ENCODE measurements at places on chromosomes 3 and 15.

GRCh38 chr3:12840591-12841148, 695 bp downstream of the RPL32 start:
- peak; percentile 36 for DNase-seq

GRCh38 chr3:73538486-73538885, 86.3 kb downstream of the PDZRN3 start:
- DNase-seq = no peak

DNA sequence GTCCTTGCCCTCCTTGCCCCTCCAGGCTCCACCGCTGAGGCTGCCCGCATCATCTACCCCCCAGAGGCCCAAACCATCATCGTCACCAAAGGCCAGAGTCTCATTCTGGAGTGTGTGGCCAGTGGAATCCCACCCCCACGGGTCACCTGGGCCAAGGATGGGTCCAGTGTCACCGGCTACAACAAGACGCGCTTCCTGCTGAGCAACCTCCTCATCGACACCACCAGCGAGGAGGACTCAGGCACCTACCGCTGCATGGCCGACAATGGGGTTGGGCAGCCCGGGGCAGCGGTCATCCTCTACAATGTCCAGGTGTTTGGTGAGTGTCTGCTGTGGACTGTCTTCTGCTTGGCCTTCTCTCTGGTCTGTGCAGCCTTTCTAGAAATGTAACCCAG, 61.0 kb downstream of the BOC start:
- no peak for DNase-seq

- DNase-seq = no peak
Observed at GRCh38 chr15:67544475-67544874, 2.0 kb downstream of the MAP2K5 start.

DNA sequence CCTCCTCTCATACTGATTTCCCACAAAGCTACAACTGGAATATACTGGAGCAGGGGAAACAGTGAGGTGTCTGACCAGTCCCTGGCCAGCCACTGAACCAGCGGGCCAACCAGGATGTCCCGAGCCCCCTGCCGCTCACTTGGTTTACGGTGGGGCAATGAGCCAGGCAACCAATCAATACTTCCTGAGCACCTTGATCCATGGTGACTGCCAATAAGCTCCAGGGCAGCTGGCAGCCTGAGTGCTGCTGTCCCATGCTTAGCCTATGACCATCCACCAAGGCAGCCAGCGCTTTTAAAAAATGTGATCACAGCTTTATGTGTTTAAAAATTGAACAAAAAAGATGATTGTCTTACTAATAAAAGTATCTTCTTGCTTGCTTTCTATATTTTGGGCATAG, 4.2 kb downstream of the SCN10A start:
- DNase-seq = no peak

DNA sequence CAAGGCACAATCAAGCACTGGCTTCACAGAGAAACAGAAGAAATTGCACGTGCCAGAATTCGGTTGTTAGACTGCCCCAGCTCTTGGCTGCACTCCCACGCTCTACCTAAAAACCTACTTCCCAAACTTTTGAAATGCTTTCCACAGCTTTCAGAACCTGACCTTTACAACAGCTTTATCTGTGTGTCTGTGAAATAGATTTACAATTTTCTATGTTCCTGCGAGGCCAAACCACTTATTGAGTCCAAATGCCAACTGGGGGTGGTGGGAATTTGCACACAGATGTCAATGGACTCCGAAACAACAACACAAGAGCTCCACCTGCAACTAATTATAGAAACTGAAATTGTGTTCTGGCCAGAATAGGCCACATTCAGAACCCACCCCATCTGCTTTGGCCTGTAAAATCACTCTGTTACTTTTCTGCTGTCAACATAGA, 44.6 kb downstream of the ERC2 start:
- no peak for DNase-seq

- no peak for DNase-seq
Observed at GRCh38 chr15:74327756-74328155, 39.7 kb downstream of the CYP11A1 start.

DNA sequence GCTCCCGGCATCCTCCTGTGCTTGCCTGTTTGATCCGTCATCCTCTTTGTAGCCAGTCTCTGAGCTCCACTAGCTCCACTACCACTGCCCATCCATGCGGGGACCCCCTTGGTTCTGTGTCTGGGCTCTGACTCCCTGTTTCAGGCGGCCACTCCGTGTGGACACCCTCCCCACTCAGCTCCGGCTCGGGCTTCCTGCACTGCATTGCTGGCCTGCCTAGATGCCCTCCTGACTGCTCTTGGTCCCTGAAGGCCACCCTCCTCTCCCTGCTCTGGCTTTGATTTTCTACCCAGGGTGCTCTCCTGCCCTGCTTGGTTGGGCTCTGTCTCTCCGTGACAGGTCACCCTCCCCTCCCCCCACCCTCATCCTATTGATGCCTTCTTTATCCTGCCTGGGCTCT, 4.0 kb upstream of the ADGRG7 start:
- DNase-seq = no peak

- DNase-seq = no peak
Observed at GRCh38 chr3:25817638-25818037, 27.7 kb downstream of the OXSM start.

DNA sequence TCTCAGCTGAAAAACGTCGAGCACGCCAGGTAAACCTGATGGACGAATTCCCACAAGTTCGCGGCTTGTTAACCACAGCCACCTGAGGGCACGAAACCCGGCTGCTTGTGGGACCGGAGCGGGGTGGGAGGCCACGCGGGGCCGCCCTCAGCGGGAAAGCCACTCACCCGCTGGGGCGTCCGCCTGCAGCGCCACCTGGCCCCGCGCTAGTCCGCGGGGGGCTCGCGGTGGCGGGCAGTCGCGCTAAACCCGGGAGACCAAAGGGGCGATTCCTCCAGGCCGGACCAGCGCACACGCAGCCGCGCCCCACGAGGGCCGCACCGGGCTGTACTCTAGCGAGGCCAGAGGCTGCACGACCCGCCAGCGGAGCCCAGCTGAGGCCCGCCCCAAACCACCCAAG, 15.7 kb upstream of the CFAP161 start:
- no peak for DNase-seq

DNA sequence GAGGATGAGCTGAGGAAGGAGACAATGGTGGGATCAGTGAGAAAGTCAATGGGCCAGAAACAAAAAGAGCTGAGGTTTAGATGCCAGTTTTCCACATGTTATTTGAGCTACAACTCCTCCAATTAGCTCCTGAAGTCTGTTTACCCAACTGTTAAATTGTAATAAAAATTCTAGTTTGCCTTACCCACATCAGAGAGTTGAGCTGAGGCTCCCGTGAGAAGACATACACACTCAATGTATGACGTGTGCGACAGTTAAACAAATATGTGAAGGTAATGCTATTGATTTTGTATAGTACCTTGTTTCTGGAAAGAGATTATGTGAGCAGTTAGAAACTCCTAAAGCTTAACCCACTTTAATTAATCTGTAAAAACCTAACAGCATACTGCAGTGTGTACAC, 318.1 kb upstream of the GRM7 start:
- DNase-seq = no peak

DNA sequence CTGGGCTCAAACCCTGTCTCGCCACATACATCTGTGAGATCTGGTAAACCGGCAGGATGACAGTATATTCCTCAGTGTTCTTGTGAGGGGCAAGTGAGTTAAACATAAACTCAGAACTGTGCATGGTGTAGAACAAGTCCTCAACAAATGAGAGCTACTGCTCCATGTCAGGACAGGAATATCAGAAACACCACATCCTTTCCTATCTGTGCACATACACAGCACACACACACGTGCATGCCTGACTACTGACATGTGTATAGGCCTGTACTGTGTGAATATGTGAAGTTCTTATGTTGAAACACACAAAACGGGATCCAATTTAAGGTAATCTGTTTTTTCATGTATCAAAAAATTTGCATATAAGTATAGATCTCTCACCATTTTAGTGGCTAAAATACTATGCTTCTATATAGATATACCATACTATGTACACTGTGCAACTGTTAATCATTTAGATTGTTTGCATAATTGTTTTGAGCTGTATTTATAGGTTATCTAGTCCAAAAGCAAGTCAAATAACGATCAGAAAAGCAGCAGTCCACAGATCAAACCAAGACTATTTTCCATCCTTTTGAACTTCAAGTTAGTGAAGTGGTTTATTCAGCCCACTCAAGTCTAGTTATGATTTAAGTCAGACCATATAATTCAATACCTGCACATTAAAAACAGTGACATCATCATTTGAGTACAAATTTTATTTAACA, 44.8 kb downstream of the CCR4 start:
- DNase-seq = no peak

- DNase-seq = no peak
Observed at GRCh38 chr3:25904206-25904605, 114.3 kb downstream of the OXSM start.

DNA sequence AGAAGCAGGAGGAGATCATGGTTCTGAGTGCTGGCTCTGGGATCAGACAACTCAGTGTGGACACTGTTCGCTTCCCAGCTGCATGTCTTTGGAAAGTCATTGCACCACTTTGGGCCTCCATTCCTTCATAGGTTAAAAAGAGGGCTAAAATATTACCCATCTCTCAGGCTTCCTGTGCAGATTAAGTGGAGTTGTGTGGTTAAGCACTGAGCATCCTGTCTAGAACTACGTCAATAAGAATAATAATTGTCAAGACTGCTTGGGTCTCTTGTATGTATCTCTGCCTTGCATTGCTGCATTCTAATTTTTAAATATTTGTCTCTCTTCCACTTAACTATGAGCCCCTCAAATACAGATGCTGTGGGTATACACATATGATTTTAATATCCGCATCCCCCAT, 22.3 kb downstream of the CFAP161 start:
- no peak for DNase-seq

DNA sequence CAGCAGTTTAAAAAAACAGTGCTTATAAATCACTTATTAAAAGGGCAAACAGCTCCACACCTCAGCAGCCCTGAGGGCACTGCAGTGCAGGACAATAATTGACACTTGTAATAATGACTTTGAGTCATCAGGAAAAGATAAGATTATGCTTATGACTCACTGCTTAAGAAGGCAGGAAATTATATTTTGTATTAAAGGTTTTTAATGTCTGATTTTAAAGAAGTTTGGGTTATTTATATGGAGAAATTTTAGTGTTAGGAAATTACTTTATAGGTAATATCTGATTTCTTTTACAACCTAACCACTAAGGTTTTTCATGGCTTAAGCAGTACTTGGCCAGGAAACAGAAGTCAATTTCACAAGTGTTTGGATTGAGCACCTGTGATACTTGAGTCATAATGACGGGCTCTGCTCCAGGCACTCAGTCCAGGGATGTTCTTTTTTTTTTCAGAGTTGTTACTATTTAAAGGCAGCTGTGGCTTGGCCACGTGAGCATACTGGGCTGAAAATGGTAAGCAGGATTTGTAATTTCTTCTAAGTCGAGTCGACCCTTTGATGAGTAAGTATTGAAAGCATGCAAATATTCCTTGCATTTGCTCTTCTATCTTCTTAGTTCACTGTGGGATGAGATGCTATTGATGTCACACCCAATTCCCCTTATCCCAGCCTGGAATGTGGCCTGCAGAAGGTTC, 21.6 kb upstream of the SLC6A20 start:
- DNase-seq = no peak

- DNase-seq = no peak
Observed at GRCh38 chr3:182385356-182385755, 407.9 kb upstream of the ATP11B start.

- DNase-seq = no peak
Observed at GRCh38 chr3:150527464-150528255, 18.6 kb downstream of the SERP1 start.

- DNase-seq = peak; percentile 60
Observed at GRCh38 chr3:129016356-129016719, 15.2 kb downstream of the EFCC1 start.

- DNase-seq = no peak
Observed at GRCh38 chr3:29823233-29823632, 542.4 kb downstream of the RBMS3 start.

GRCh38 chr3:43063114-43063513, 42.8 kb downstream of the POMGNT2 start:
- DNase-seq = no peak

GRCh38 chr3:115709931-115710330, 86.6 kb downstream of the GAP43 start:
- no peak for DNase-seq

- no peak for DNase-seq
Observed at GRCh38 chr3:36543276-36543997, 163.1 kb downstream of the STAC start.

DNA sequence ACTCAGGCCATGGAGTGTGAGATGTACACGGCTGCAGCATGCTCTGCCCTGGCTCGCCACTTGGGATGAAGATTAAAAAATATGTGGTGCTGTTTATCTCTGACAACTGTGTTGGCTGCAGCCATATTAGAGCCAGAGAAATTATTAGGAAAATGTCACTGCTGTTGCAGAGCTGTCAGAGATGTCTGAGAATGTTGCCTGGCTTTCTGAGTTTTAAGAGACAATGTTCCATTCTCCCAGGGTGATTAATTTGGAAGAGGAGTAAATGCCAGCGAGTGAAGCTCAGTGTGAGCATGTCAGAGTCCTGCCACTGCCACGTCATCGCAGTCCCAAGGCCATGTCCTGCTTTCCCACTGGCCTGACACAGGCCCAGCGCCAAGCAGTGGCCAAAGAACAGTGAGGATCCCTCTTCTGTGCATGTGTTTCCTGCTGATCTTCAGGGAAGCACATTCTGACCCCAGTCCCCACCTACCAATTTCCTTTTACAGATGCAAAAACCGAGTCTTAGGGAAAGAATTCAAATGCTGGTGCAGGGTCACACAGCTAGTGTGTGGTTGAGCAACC, 370.9 kb downstream of the GABRG3 start:
- DNase-seq = no peak

- DNase-seq = no peak
Observed at GRCh38 chr15:47917881-47918280, 200.6 kb downstream of the SEMA6D start.

DNA sequence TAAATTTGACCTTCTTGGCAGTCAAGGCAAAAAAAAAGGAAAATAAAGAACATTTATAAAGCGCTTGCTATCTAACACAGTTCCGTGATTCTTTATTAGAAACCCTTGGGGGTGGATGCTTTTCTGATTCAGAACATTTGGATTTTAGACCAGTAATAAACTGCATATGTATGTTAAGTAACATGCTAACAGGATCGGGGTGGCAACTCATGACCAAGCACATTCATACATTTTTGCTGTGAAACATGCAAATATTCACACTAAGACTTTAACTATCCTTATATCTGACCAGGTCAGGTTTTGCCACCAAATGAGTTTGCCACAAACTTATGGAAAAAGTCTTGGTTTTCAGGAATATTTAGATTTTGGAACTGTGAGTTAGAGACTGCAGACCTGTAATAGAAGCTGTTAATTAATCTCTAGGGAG, 30.4 kb upstream of the KLF13 start:
- DNase-seq = no peak

- DNase-seq = no peak
Observed at GRCh38 chr3:184228376-184229137, 828 bp upstream of the VWA5B2 start.

DNA sequence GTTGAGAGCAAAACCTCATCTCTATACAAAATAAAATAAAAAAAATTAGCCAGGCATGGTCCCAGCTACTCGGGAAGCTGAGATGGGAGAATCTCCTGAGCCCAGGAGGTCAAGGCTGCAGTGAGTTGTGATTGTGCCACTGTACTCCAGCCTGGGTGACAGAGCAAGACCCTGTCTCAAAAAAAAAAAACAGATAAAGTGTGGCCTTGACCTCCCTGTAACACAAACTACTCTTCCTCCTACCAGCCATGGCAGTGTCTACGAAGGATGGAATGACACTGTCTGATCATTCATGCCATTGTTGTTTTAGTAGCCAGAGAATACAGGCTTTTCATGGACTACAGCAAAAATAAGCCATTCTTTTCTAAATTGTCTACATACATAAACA, 117.1 kb upstream of the IQSEC1 start:
- no peak for DNase-seq

GRCh38 chr3:108378153-108378951, 82.0 kb downstream of the HHLA2 start:
- no peak for DNase-seq
